ENCODE measurements at places on chromosomes 4 and X. TPM values are rescaled to one million over a fixed set of nuclear protein-coding genes. Genes with fewer than 3 reads are reported as not detected.

- DNase-seq, result no peak
Observed at GRCh38 chrX:112997991-112998390, 157.4 kb upstream of the AMOT start.

Gene SPANXN5
- not detected for polyA plus RNA-seq

Gene RNF128
- polyA plus RNA-seq, result 0.51 TPM

Gene FRYL
- 12.6 TPM for polyA plus RNA-seq

GRCh38 chr4:88659055-88659889 lies 38.4 kb downstream of the NAP1L5 start:
- peak; percentile 44 for DNase-seq

DNA sequence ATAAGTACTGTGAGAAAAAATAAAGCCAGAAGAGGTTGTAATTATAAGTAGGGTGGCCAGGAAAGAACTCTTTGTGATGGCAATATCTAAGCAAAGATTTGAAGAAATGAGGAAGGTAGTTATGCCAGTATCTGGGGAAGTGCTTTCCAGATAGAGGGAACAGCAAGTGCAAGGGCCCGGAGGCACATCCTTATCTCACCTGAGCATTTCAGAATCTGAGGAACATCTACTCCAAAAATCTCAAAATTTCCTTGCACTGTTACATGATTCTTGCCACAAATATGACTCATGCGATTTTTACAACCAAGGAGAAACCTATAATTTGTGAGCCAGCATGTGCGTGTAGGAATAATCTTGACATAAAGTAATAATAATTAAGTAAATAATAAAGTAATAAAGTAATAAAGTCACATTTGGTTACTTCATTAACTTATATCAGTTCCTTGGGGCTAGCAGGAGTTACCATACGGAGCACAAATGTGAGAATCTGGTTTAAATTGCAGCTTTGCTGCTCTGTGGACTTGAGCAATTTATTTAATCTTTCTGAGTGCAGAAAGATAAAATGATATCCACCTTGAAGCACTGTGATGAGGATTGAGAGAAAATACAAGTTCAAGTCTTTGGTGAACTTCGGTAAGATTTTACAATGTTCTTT lies 105.1 kb upstream of the SLC34A2 start:
- no peak for DNase-seq

DNA sequence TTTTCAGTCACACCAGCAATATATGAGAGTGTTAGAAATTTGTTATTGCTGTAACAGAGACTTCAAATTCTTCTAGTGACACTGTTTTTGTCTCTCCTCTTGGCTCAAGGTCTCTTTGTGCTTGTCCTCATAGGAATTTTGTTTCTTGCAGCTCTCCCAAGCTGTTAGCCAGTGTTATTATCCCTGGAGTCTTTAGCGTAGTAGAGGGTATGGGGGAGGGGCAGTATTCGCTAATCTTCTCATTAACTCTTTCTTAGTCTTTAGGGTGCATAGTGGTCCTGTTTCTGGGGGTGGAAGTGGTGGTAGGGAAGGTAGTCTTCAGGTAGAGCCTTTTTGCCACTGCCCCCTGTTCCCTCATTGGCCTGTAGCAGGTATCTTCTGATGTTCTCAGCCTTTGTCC lies 79.4 kb downstream of the JADE3 start:
- no peak for DNase-seq

Gene CYLC1
- not detected for polyA plus RNA-seq

Gene DNAAF6
- polyA plus RNA-seq, result not detected

DNA sequence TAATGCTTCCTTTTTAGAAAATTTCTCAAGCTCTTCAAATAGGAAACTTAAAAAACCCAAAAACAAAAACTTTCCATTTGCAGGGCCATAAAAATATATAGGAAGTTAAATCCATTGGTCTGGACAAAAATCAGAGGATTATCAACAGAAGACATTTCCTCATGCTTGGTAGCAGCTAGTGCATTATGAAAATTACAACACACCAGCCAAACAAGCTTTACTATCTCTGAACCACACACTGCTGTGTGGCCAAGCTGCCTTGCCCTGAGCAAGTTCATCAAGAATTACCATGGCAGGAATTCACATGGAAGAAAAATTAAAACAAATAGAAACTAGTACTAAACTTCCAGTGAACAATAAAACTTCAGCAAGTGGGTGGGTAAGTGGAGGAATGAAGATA lies 3.6 kb downstream of the USP46 start:
- DNase-seq, result no peak

DNA sequence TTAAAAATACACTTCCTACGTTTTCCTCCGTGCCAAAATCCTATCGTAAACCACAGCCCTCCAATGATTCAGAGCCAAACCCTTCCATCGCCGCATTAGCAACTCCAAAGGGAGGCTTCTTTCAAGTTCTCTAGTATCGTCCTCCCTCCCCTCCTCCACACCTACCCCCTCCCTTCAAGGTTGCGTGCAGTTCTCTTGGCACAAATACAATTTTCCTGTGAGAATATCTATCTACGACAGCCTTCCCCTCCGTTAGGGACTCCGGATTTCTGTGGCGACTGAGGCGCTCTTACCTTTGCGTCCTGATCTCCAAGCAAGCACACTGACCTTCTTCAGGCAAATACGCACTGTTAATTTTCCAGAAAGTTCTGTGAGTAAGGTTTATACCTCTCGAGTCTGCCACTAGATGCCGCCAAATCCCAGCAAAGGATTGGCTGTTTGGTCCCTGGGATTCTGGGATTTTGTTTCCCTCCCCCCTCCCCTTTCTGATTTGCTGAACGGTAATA lies 1.2 kb upstream of the MORF4L2 start:
- peak; percentile 91 for DNase-seq

Gene NLRP2B
- polyA plus RNA-seq, result not detected

DNA sequence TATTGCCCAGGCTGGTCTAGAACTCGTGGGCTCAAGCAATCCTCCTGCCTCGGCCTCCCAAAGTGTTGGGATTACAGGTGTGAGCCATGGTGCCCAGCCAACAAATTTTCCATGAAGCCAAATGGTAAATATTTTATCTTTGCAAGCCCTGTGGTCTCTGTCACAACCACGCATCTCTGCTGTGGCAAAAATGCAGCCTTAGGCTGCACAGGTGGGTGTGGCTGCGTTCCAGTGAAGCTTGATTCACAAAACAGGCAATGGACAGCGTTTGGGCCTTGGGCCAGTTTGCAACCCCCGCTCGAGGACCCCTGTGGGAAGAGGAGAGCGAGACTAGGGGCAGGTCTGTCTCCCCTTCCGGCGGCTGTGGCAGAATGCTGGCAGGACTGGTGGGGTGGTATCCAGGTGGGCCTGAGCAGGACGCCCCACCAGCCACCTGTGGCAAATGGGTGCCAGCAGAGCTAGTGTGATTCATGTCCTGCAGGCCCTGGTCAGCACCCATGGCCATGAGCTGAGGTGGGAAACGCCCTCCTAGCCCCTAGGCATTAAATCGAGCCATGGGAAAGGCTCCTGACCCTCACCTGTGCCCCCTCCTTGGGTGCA lies 19.7 kb downstream of the HTRA3 start:
- no peak for DNase-seq

DNA sequence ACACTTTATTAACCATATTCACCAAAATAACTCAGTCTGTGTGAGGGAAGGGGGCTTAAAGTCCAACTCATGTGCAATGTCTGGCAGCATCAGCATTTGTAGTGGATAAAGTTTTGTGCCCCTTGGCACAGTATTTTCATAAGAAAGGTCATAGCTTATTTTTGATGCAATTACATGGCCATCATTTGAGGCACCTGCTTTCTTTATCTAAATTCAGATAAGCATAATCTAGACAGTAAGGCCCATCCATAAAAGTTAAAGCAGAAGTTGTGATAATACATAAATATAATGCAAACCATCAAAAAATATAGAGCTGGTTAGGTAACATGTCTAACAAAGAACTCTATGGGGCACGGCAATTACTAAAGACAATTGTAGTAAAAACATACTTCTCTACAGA lies 763.7 kb downstream of the DMD start:
- no peak for DNase-seq

DNA sequence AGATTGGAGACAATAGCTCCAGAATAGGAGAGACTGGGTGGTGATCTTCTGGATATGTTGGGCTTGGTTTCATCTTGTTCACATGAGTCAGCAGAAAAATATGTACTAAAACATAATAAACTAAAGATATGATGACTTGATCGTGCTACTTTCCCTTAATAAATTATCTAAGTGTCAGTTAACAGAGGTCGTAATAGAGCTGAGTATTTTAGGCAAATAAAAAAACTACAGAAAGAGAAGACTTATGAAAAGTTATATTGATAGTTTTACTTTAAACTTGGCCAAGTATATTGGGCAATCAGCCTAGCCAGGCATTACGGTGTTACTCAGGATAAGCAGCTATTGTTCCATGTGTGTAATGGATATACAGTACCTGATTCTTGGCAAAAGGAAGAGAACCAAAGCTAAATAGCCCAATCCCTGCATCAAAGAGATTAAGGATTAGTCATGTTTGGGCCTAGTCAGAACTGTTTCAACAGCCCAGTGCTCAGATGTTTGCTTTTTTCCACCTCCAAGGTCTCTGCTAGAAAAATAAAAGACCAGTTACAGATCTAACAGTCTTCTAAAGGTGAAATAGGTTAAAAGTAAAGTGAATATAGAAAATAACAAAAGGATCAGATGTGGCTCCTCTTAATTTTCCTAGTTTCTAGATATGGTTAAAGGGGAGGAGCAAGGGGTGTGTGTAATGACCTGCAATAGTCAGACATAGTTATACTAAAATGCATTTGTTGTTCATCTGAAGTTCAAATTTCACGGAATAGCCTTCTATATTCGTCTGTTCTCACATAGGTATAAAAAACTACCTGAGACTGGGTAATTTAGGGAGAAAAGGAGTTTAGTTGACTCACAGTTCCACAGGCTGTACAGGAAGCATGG lies 262.6 kb downstream of the ADGRL3 start:
- no peak for DNase-seq

Gene KLHL4
- polyA plus RNA-seq, result 2.1 TPM

GRCh38 chrX:131845201-131845600 lies 177.9 kb upstream of the STK26 start:
- no peak for DNase-seq

Gene UFSP2
- 12.7 TPM for polyA plus RNA-seq

DNA sequence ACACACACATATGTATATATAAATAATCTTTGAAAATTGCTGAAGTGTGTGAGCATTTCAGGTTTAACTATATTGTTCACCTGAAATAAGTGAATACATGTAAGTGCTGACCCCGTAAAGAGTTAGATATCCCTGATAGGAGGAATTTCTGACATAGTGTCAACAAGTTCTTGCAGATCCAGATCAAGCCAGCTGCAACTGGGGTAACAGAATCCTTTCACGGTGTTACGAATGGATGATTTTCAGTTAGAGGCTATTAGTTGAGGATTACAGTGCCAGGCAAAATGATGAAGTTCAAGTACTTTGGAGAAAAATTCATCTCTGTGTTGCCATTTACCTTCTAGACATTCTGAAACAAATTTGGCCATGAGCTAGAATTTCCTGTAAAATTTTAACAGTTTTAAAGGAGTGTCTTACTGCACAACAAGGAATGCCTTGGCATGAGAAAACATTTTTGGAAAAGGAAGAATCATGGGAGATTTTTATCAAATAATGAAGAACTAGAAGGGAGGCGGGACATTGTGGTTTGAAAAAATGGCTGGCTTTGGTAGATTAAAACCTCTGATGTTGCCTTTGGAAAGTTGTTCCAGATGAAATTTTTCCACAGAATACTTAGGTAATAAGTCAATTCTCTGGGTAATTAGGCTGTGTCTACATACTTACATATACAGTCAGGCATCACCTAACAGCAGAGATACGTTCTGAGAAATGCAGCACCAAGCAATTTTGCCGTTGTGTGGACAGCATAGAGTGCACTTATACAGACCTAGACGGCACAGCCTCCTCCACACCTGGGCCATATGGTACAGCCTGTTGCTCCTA lies 84.4 kb upstream of the FAT1 start:
- no peak for DNase-seq

Gene CFAP99
- polyA plus RNA-seq, result 0.71 TPM

Gene PNPLA4
- 10.2 TPM for polyA plus RNA-seq

Data from brain (organoid and tissue), 16 donors.